ENCODE measurements at places on chromosomes 2 and 18.

- no peak for DNase-seq
Measured at GRCh38 chr2:101569886-101570520, 95.1 kb upstream of the RFX8 start.

- DNase-seq, result no peak
Measured at GRCh38 chr2:48183991-48184390, 277.7 kb upstream of the FBXO11 start.

- no peak for DNase-seq
Measured at GRCh38 chr2:238098901-238099713, 1.0 kb upstream of the ESPNL start.

DNA sequence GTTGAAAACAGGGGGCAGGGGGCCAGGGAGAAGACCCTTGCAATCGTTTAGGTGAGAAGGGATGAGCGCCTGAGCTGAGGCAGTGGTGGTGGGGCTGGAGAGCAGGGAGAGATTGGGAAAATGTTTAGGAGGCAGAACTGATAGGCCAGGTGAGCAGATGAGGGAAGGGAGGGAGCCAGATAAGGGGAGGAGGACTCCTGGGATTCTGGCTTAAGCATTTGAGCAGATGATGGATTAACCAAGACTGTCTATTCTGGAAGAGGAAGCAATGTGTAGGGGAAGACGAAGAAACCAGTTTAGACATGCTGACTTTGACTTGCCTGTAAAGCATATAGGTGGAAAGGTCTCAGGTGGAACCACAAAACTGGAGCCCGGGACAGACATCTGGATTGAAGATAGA is 49.9 kb upstream of the ASPRV1 start:
- no peak for DNase-seq

DNA sequence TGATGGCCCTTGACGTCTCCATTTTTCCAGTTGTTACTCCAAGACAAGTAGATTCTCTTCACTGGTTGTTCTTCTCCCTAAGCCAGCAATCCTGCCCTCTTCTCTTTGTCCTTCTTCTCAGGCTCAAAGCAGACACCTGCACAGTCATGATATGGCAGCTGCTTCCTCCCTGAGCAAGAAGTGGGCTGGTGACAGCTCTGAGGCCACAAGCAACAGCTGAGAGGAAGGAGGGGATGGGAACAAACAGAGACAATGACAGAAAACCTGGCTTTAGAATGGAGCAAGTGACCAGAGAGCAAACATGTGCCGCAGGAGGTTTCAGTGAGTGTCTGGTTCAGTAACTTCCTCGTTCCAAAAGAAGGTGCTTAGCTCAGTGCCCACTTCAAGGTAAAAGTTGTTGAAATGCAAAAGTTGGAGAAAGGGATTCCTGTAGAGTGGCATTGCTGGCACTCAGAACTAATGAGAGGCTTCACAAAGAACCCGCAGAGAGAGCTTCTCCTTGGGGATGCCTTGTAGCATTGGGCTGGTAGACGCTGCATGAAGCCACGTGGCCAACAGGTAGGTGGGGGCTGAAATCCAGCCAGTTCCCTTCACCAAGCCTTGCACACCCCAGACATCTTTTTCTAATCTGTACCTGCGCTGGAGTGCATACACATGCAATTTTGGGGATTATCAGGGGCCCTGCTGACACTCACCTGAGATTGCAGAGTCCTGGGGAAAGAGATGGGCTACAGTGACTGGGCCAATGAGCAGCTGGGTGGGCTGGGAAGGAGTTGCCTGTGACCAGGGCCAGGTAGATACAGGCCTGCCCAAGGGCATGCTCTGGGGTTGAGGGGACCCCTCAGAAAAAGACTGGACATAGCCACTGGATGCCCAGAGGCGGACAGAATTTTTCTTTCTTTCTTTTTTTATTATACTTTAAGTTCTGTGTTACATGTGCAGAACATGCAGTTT is 153.3 kb upstream of the RAB12 start:
- no peak for DNase-seq

- no peak for DNase-seq
Measured at GRCh38 chr2:150143087-150143536, 344.4 kb downstream of the RND3 start.

- no peak for DNase-seq
Measured at GRCh38 chr2:100744589-100744988, 75.3 kb upstream of the NPAS2 start.

- no peak for DNase-seq
Measured at GRCh38 chr2:20425884-20426283, 21.0 kb upstream of the RHOB start.

- no peak for DNase-seq
Measured at GRCh38 chr2:120503206-120503792, 157.4 kb downstream of the INHBB start.

- DNase-seq, result no peak
Measured at GRCh38 chr2:219209236-219210195, 2.9 kb downstream of the ZFAND2B start.

DNA sequence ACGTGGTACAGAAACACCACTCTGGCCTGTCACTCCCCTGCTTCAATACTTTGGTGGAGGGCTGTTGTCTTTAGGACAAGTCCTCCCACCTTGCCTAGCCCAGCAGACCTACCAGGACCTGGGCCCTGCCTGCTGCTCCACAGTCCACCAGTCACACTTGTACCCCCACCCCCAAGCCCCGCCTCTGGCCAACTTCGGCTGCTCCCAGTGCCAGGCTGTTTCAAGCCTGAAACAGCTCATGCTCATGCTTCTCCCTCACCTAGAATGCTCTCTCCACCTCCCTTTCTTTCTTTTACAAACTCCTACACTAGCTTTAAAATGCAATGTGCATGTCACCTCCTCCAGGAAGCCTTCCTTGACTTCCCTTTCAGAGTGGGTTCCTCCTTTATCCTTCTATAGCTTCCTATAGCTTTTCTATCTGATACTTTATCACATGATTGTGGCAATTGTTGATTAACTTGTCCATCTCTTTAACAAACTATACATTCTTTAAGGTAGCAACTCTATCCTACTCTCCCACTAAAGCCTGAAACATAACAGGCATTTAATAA is 4.8 kb upstream of the OXER1 start:
- no peak for DNase-seq

DNA sequence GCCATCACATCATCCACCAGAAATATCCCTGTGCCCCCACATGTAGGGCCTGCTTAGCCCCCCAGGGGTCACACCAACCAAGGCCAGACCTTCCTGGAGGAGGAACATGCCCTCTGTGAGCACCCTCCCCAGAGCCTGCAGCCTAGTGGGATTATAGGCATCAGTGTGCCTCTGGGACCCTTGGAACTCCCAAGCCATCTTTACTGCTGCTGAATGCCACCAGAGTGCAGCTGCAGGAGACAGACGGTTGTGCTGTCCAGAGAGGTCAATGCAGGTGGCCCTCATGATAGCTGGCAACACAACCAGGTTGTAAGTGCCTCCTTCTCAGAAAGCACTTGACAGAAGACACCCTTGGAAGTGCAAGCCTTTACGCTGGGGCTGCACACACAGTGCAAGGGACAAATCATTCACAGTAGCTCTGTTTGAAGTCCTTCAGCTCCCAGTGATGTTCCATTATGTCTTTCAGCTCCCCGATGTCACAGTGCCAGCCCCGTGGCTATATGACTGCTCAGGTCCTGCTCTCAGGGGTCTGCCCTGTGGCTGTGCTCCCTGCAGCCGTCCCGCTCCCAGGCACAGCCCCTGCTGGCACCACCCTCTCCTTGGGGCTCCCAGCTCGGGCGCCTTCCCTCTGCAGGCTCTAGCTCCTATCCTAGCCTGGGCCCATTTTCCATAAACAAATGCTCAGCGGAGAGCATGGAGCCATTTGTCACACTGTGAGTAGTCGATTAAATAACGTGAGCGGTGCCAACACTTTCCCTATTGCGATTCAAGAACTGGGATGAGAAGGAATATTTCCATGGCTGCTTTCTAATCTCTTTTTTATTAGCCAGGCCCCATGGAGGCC is 65.1 kb downstream of the EDAR start:
- DNase-seq, result no peak

- no peak for DNase-seq
Measured at GRCh38 chr2:88027697-88028389, 11.5 kb upstream of the RNU2-63P start.

DNA sequence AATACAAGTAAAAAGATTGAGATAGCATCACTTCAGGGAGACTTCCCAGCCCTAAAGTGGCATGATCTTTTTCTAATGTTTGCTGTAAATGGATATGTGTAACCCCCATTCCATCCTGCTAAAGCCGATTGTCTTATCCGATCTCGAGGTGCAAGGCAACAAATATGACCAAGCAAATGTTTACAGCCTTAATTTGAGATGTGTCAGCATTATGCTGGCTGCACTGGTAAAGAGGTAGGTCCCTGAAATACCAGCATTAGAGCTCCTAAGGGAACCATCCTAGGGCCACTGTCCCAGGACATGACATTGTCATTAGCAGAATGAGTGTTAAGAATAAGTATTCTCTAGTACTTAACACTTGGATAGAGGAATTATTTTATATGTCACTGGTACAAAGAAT is 108.4 kb downstream of the EPC2 start:
- DNase-seq, result no peak

DNA sequence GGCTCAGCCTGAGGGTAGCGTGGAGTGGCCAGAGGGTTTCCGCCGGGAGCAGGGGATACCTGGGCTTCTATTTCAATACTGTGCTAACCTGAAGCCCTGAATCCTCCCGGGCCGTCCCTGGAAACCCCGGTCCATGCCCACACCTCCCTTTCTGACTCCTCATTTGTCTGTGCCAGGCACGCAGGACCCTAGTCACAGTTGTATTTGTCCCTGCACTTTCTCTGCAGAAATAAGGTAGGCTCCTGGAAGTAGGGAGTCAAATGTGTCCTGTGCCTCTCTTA is 418.8 kb upstream of the HS6ST1 start:
- DNase-seq, result no peak

DNA sequence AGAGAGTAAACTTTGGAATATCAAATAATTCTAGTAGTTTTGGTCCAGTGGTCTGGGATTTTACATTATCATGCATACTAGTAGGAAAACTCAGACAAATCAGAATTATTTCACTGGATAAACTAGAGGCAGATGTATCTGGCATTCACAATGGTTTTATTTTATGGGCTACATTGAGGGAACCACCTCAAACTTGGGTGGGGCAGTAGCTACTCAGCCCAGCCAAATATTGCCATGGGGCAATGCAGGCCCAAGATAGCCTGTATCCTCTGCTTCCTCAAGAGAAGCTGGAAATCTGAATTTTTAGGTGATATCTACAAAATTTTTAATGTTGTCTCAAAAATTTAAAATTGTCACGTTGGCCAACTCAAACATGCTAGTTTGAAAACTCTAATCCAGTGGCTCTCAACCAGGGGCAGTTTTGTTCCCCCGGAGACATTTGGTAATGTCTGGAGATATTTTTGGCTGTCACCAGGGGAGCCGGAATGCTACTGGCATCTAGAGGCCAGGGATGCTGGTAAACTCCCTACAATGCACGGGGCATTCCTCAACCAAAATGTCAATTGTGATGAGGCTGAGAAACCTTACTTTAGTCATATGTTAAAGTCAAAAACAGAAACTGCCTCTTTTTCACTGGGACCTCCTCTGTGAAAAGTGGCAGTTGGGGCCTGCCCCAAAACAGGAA is 172.8 kb upstream of the SPRED2 start:
- no peak for DNase-seq

GRCh38 chr2:195675783-195676427 is 18.9 kb downstream of the SLC39A10 start:
- DNase-seq, result no peak

DNA sequence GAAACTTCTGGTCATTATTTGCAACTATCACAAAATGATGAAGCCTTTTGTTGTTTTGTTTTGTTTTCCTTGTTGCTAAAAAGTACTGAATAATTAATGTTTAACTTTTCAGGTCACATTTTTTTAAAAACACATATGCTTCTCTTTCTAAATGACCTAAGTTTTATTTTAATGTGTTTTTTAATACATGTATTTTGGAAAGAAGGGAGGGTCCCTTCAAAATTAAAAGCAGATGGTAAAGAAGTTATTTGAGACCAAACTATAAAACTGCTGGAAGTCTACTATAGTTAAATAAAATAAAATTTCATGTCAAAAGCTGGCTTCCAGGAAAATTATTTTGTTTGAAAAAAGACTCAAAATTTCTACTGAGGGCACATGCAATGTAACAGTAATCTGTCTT is 39.5 kb upstream of the ASNSD1 start:
- no peak for DNase-seq

GRCh38 chr2:120600335-120600734 is 135.3 kb upstream of the GLI2 start:
- DNase-seq, result no peak

GRCh38 chr2:187174582-187174981 is 273.5 kb downstream of the CALCRL start:
- DNase-seq, result no peak

- DNase-seq, result no peak
Measured at GRCh38 chr2:182565911-182566567, 139.2 kb upstream of the PDE1A start.
